GM04504 (cell line): ENCODE measurements at places on chromosomes 16 and 17.

- no peak for DNase-seq
Observed at GRCh38 chr16:32116080-32116479, 137.0 kb upstream of the TP53TG3D start.

- DNase-seq = peak; percentile 85
Observed at GRCh38 chr17:7836596-7837407, 2.8 kb downstream of the KDM6B start.

GRCh38 chr16:11877374-11877773, 26.0 kb upstream of the RSL1D1 start:
- DNase-seq = no peak

DNA sequence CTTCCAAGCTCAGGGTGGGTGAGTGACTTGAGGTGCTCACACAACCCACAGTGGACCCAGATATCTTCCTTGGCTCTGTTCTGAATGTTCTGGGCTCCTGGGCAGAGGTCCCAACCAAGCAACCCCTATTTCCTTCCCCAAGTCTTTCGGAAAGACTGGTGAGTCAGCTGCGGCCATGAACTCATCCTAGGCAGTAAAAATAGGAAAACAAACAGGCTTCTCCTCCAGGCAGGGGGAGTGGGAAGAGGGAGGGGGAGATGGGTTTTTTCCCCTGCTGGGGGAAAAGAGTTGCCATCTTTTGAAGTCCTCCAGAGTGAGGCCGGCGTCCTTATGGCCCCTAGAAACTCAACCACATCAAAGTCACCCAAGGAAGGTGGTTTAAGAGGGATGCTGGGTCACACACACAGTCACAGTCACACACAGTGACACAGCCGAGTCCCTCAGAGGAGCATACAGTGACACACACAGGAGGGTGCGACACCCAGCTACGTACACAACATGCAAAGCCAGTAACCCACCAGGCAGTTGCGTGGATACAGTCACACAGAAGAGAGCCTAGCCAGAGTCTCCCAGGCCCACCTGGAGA, 16.0 kb upstream of the DLX4 start:
- DNase-seq = no peak

- DNase-seq = no peak
Observed at GRCh38 chr16:14608604-14609003, 21.5 kb downstream of the PARN start.

- DNase-seq = no peak
Observed at GRCh38 chr17:64146418-64147109, 16.6 kb upstream of the ERN1 start.
